ENCODE measurements at places on chromosomes 1 and 21. TPM values are rescaled to one million over a fixed set of nuclear protein-coding genes. Genes with fewer than 3 reads are reported as not detected.

- H3K4me1 ChIP-seq = no peaks in the 10 kb centered on the region
- no peak overlapping the region for H3K27ac ChIP-seq
- H3K4me3 ChIP-seq = no peak overlapping the region
- H3K36me3 ChIP-seq = no peaks in the 10 kb centered on the region
- peaks cover 13% of the 10 kb centered on the region for H3K27me3 ChIP-seq
- DNase-seq = peak; percentile 3
Measured at GRCh38 chr1:110627764-110628163, 21.6 kb upstream of the KCNA2 start.

NEGR1 gene
- total RNA-seq = 39.3 TPM

IL22RA1 gene
- total RNA-seq = 0.23 TPM

- no peak for DNase-seq
- H3K4me3 ChIP-seq = no peak overlapping the region
- H3K36me3 ChIP-seq = no peaks in the 10 kb centered on the region
- no peaks in the 10 kb centered on the region for H3K27me3 ChIP-seq
- H3K27ac ChIP-seq = no peak overlapping the region
- no peaks in the 10 kb centered on the region for H3K4me1 ChIP-seq
Measured at GRCh38 chr1:241782396-241782795, 65.6 kb upstream of the EXO1 start.

- peak overlapping the region; percentile 88 for H3K4me3 ChIP-seq
- peak overlapping the region; percentile 61 for H3K27ac ChIP-seq
- H3K4me1 ChIP-seq = peaks cover 4% of the 10 kb centered on the region
- DNase-seq = peak; percentile 50
Measured at GRCh38 chr1:150236614-150237100, 745 bp upstream of the ANP32E start.

DNA sequence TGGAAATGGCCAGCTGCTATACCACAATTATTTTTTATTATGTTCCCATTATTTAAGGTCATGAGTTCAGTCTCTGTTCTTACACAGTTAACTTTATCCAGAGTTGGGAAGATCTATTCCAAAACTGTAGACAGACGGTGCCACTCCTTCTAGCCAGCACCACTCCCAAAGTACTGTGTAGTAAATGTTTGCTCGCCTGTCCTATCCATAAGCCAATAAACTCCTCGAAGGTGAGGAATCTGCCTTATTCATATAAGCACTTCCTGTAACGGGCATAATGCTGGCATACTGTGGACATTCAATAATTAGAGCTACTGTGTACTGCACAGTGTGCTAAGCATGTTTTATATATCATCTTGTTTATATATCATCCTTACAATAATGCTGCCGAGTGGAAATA is 26.1 kb upstream of the STMN1 start:
- no peak overlapping the region for H3K4me3 ChIP-seq
- no peak overlapping the region for H3K27ac ChIP-seq
- H3K36me3 ChIP-seq = no peaks in the 10 kb centered on the region
- no peaks in the 10 kb centered on the region for H3K27me3 ChIP-seq
- DNase-seq = no peak

- no peak overlapping the region for H3K27ac ChIP-seq
- H3K4me1 ChIP-seq = no peaks in the 10 kb centered on the region
- no peak for DNase-seq
- H3K4me3 ChIP-seq = no peak overlapping the region
- H3K36me3 ChIP-seq = no peaks in the 10 kb centered on the region
Measured at GRCh38 chr1:100597784-100598183, 59.8 kb downstream of the GPR88 start.

GRCh38 chr1:38505944-38506343 is 353.6 kb downstream of the RRAGC start:
- no peaks in the 10 kb centered on the region for H3K4me1 ChIP-seq
- H3K36me3 ChIP-seq = no peaks in the 10 kb centered on the region
- peaks cover 46% of the 10 kb centered on the region for H3K27me3 ChIP-seq
- no peak overlapping the region for H3K4me3 ChIP-seq
- no peak for DNase-seq
- no peak overlapping the region for H3K27ac ChIP-seq

DNA sequence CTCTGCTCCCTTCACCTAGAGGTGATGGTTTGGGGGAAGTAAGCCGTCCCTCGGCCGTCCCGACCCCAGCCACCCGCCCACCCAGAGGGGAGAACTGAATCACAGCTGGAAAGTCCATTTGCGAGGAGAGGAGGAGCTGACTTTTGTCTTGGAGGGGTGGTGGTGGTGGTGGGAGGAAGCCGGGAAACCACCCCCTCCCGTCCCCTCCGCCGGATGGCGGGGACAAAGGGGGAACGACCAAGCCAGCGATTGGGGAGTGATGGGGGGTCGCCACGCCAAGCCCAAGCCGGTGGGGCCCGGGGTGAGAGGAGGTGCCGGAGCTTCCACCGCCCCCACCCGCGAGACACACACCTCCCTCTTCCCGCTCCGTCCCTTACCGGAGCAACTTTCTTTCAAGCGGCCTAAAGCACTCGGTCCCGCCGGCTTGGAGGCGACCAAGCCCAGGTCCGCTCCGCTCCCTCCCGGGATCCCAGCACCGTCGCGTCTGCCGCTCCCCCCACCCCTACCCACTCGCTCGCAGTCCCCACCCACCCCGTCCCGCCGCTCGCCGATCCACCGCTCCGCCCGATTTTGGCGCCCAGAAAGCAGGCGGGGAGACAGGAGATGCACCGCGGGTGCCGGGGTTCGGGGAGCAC is 540 bp downstream of the ARHGEF2 start:
- no peaks in the 10 kb centered on the region for H3K27me3 ChIP-seq
- H3K4me1 ChIP-seq = peaks cover 90% of the 10 kb centered on the region
- H3K27ac ChIP-seq = peak overlapping the region; percentile 97
- no peaks in the 10 kb centered on the region for H3K36me3 ChIP-seq

AUNIP gene
- not detected for total RNA-seq

ESPN gene
- not detected for total RNA-seq

- H3K27me3 ChIP-seq = peaks cover 43% of the 10 kb centered on the region
- H3K4me1 ChIP-seq = peaks cover 21% of the 10 kb centered on the region
- peak overlapping the region; percentile 50 for H3K4me3 ChIP-seq
- peak; percentile 91 for DNase-seq
Measured at GRCh38 chr1:153261281-153262069, 2.0 kb downstream of the LORICRIN start.

- no peak overlapping the region for H3K4me3 ChIP-seq
- H3K27ac ChIP-seq = no peak overlapping the region
- DNase-seq = no peak
- no peaks in the 10 kb centered on the region for H3K27me3 ChIP-seq
Measured at GRCh38 chr21:31526040-31526439, 133.5 kb upstream of the SOD1 start.
